ENCODE measurements at places on chromosomes 3 and 15. TPM values are rescaled to one million over a fixed set of nuclear protein-coding genes. Genes with fewer than 3 reads are reported as not detected.

Gene C3orf22
- polyA plus RNA-seq = not detected

- no peak for DNase-seq
Measured at GRCh38 chr15:77384086-77384485, 35.8 kb downstream of the PEAK1 start.

DNA sequence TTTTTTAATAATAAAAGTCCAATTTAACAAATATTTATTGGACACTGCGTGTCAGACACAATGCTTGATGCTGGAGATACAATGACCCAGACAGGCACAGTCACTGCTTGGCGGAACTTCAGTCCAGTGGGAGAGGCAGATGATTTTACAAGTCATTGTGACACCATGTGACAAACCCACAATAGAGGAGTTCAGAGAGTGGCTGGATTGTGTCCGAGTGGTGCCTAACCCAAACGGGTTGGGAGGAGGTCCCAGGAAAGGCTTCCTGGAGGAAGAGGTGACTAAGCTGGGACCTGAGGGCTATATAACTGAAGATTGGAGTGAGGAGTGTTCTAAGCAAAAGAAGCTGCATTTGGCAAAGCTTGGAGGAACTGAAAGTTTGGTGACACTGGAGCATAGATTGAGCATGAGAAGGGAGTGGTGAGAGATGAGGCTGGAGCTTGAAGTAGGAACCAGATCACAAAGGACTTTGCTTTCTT lies 41.4 kb downstream of the CRTC3 start:
- DNase-seq = no peak

DNA sequence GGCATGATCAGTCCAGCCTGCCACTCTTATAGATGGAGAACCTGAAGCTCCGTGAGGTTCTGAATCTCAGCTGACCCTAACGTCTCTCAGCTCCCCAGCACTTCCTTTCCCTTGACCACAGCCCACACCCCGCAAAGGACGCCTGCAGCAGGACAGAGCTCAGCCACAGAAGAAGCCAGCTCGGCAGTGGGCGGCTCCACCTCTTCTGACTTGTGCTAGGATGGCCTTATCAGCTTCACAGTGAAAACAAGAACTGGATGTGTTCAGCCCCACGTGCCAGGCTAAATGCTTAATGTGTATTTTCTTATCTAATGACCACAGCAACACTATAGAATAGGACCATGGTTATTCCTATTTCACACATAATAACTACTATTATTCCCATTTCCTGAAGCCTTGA lies 127.6 kb downstream of the ARNT2 start:
- no peak for DNase-seq

GRCh38 chr3:179558742-179559364 lies 3.9 kb upstream of the ACTL6A start:
- no peak for DNase-seq
